Neural crest cell (in vitro differentiated cells): ENCODE measurements at places on chromosomes 16 and 17. TPM values are rescaled to one million over a fixed set of nuclear protein-coding genes. Genes with fewer than 3 reads are reported as not detected.

- no peak for DNase-seq
Observed at GRCh38 chr17:78330570-78331224, 29.2 kb downstream of the SOCS3 start.

- peak; percentile 32 for DNase-seq
Observed at GRCh38 chr16:2842340-2843000, 12.4 kb downstream of the ZG16B start.

- peak; percentile 51 for DNase-seq
Observed at GRCh38 chr17:51371732-51372151, 111.4 kb downstream of the UTP18 start.

DNA sequence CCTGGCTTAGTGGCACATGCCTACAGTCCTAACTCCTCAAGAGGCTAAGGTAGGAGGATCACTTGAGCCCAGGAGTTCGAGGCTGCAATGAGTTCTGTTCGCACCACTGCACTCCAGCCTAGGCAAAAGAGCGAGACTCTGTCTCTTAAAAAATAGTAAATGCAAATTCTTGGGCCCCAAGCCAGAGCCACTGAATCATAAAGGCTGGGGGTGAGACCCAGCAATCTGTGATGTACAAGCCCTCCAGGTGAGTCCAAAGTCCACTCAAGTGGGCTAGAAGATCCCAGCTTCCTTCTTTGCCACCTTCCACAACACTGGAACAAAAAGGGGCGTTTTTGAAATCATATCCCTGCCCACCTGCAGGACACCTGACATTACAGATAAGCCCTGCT is 16.9 kb downstream of the TRIM25 start:
- DNase-seq, result no peak

DNA sequence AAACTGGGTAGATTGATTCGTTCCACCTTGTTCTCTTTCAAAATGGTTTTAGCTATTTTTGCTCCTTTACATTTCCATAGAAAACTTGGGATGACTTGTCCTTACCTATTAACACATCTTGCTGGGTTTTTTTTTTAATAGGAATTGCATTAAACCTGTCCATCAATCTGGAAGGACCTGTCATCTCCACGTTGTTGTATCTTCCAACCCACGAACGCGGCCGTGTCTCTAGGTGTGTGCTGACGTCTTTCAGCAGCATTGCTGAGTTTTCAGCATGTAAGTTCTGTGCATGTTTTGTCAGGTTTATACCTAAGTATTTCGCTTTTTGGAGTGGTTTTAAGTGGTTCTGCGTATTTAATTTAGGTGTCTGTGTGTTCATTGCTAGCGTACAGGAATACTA is 60.4 kb upstream of the GNG13 start:
- DNase-seq, result no peak

- no peak for DNase-seq
Observed at GRCh38 chr17:43468691-43469139, 15.1 kb upstream of the DHX8 start.

- no peak for DNase-seq
Observed at GRCh38 chr16:72894293-72895151, 153.4 kb downstream of the ZFHX3 start.

DNA sequence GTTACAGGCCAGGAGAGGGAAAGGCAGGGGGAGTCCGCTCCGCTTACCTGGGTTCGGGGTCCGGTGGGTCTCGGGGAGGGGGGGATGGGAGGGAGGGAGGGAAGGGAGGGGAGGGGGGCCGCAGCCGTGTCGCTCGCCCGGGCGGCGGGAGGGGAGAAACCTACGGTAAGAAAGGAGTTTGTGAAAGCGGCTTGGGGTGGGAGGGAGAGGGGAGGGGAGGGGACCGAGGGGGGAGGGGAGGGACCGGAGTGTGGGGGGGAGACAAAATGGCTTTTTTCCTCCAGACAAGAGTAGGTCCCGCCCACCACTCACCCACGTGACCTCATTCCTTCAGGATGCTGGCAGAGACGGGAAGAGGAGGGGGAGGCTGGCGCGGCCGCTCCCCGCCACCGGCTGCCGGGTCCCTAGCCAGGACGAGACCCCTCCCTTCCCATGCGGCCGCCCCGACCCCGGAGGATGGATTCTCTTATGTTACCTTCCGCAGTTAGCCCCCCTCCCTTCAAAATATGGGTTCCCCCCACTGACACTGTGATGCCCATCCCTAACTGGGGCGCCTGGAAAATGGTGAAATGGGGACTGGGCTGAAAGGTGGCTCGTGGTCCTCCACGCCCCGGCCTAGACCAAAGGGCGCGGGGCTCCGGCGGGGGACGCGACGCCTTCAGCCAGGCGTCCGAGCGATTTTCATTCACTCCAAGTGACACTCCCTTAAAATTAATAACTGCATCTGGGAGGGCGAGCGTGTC is at the start of gene PCGF2:
PCGF2 (minus strand) TSS at position 188 of the 743 bp plus-strand sequence. CDS start 7,934 bp downstream, outside the sequence.
- DNase-seq, result peak; percentile 88

DNA sequence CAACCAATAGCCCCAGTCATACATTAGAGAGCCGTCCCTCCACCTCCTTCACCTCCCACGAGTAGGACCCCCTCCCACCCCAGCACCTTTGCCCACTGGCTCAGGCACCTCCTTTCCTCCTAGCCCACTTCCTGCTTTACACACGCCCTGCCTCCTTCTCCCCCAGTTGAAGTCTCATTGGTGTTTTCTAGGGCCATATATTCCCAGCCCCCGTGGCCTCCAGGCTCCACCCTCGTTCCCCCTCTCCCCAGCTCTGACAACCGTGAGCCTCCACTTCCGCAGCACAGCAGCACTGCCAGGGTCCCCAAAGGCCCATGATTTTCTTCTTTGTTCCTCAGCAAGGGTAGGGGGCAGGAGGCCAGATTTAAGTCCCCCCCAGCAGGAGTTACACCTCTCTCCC is 340.3 kb upstream of the TNRC6C start:
- DNase-seq, result no peak

The ANKRD40CL gene
- not detected in 2 replicates for total RNA-seq

The MYH3 gene
- total RNA-seq, result 3.6 and 3.8 TPM in 2 replicates
